ENCODE measurements at places on chromosomes 5 and 9.

GRCh38 chr9:133023117-133023890 lies 7.5 kb upstream of the GTF3C5 start:
- no peak for DNase-seq

GRCh38 chr5:171534043-171534895 lies 114.8 kb downstream of the FGF18 start:
- no peak for DNase-seq

DNA sequence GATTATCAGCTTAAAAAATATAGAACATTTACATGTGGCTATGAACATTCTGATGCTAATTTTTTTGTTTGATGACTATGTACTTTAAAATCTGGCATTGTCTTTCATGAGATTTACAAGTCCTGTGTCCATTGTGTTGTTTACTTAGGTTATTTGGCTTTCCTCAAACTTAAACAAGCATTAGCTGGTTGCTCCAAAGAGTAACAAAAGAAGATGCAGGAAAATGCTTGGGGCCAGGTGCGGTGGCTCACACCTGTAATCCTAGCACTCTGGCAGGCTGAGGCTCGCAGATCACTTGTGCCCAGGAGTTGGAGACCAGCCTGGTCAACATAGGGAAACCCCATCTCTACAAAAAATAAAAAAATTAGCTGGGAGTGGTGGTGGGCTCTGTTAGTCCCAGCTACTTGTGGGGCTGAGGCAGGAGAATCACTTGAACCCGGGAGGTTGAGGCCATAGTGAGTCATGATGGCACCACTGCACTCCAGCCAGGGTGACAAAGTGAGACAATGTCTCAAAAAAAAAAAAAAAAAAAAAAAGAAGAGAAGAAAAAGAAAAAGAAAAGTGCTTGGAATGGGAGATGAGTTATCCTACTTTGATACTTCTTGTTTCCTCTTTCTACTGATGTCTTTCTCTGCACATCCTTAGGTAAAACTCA lies 39.7 kb downstream of the PAM start:
- no peak for DNase-seq

DNA sequence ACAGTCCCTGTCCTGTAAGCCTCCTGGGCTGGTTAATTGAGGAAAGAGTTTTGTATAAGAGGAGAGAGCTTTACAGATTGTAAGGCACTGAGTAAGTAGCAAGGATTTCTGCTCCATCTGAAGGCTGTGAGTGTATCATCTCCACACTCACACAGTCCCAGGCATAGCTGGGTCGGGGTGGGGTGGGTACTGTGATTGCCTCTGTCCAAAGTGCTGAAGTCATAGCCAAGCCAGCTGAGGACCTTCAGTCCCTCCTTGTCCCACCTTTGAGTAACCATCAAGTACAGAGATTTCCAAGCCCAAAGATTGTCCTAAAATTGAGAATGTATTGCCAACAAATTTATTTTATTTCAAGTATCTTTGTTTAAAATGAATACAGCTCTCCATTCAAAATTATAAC lies 5.5 kb upstream of the DNAJB5 start:
- DNase-seq, result no peak

DNA sequence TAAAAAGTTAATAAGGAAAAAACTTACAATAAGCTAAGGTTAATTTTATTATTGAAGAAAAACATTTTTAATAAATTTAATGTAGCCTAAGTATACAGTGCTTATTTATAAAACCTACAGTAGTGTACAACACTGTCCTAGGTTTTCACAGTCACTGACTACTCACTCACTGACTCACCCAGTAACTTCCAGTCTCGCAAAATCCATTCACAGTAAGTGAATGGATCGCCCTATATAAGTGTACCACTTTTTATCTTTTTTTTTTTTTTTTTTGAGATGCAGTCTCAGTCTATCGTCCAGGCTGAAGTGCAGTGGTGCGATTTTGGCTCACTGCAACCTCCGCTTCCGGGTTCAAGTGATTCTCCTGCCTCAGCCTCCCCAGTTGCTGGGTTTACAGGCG lies 47.7 kb downstream of the FNIP1 start:
- DNase-seq, result no peak
